Activated CD4-positive, alpha-beta T cell treated with anti-CD3 and anti-CD28 coated beads for 4 hours (primary cell): ENCODE measurements at places on chromosomes 5 and 9.

DNA sequence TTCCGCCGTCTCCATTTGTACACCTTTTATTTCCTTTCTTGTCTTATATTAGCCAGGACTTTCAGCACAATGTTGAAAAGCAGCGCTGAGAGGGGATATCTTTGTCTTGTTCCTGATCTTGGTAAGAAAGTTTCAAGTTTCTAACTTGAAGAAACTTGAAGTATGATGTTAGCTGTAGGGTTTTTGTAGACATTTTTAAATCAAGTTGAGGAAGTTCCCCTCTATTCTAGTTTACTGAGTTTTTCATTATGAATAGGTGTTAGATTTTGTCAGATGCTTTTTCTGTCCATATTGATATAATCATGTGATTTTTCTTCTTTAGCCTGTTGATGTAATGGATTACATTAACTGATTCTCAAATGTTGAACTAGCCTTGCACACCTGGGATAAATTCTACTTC lies 425.7 kb downstream of the PIK3R1 start:
- DNase-seq, result no peak

DNA sequence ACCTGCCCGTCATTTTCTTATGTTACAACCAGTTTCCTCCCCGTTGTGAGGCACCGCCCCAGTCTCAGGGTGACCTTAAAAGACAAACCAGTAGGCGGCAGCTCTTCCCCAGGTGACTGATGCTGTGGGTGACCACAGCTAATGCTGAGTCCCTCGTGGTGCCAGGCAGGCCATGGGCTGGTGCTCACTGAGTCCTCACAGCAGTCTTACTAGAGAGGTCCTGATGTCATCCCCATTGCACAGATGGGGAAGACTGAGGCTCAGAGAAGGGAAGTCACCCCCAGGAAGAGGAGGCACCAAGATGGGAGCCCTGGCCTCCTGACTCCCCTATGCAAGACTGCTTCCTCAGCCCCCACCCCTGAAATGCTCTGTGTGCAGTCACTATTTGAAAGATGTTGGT lies 978 bp downstream of the CFAP157 start:
- DNase-seq, result peak; percentile 46

DNA sequence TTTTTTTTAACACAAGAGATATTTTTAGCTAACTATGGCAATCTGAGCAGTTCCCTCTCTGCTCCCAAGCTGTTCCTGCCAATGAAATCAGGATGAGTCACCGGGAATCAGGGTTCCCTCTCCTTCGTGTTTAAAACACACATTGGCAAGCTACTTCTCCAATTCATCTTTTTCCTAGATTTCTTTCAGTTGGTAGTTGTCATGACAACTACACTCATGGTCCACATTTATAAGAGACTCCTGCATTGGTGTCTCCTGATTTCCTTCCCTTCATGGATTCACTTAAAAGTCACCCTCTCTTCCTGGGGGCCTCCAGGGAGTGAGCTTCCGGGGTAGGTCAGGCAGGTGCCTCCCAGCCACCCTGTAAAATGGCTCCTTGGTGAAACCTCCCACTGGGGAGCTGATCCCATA lies 72.3 kb upstream of the NIPAL4 start:
- DNase-seq, result no peak

DNA sequence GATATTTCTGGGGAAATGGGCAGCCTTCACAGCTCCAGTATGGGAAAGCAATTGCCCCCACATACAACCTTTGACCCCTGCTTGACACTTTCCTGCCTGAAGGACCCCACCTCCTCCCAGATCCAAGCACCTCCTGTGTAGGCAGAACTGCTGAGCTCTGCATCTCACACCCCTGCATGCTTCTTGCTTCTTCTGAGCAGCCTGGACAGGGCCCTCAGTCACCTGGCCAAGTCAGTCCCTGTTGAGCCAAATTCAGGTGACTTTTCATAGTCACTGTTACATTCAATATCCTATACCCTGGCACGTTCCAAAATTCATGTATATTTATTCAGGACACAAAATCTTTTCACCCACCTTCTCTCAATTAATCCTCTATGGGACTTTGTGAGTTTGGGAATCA lies 30.4 kb upstream of the CTSL start:
- no peak for DNase-seq

DNA sequence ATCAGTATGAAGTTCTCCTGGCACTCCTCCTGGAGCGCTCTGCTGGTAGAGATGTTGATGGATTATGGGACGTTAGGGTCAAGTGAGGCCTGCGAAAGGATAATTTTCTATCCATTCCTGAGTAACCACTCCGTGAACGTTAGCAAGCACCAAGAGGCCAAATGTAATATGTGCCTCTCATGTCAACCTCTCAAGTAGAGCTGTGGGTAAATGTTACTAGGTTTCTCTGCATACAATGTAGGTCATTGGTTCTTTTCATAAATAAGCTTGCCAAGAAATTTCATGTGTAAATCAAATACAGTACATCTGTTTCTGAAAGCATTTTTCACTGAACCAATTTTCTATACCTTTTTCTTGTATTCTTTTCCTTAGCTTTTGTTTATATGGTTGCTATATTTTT lies 126.3 kb downstream of the KDM4C start:
- no peak for DNase-seq

DNA sequence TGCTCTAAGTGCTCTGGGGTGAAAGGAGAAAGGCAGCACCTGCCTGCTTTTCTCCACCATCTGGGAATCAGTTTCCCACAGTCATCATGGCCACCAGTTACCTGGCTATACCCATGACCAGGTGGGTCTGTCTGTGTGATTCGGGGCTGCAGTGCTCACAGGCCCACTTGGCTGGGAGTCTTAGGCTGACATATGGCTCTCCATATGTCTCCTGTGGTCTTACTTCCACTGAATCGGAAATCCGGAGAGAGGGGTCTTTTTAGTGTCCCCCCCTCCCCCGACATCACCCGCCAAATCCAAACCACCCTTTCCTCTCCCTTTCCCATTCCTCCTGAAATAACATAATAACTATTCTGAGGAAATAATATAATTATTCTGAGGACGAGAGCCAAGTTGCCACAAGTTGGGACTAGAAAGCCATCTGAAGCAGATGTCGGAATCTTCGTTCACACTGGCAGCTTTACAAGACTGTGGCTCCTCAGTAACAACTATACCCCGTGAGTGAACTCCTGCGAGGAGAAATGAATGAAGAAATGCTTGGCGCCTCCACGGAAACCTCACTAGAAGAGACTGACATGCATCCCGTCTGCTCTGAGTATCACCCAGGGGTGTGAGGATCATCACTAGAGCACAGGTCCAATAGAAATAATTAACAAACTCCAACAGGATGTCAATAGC lies 143.4 kb downstream of the MYO10 start:
- DNase-seq, result no peak

DNA sequence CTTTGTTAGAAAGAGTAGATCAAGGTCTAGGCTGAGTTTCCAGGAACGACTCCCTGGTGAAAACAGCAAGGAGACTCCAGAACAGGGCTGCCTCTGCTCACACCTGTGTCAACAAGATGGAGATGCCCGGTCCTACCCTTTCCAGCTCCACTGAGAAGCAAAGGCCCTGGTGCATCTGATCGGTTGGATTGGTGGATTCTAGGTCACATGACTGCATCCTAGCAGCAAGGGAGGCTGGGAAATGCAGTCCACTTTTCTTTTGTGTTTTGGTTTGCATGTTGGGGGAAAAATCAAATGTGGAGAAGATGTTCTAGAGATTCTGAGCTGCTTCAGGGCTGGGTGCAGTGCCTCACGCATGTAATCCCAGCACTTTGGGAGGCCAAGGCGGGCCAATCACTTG lies 82.0 kb upstream of the TRIO start:
- no peak for DNase-seq

- no peak for DNase-seq
These were observed 241.6 kb upstream of the RORB start for GRCh38 chr9:74255489-74255984.

DNA sequence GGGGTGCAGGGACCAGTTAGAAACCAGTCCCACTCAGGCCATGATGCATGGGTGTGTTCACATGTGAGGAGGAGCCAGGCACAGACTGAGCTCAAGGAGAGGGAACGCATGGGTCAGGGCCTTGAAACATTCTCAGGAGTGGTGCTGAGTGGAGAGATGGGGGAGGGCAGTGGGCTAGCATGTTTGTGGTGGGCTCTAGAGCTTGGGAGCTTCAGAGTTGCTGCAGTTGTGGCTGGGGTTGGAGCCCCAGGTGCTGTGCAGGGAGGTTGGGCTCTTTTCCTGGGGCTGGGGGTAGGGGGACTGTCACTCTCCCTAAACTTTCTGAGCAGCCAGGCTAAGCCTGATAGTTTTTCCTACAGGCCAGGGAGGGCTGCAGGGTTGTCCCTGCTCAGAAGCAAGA lies 95.4 kb downstream of the DAB2IP start:
- no peak for DNase-seq

DNA sequence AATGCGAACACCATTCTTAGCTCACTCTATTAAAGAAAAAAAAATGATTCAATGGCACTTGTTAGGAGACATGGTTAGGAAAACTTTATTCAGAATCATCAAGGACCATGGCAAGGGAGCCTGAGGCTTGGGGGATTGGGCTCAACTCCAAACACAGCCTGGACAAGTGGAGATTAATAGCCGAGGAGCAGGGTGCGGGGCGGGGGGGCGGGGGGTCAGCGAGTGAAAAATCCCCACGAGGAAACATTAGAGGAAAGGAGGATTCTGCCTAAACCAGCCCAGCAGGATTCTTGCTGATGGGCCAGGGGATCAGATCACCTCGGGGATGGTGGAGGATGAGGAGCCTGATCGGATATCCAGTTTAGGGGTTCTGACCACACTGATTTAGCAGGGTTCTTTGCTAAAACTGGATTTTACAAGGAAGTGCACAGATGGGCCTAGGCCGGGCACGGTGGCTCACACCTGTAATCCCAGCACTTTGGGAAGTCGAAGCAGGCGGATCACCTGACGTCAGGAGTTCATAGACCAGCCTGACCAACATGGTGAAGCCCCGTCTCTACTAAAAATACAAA lies 24.4 kb upstream of the FIBCD1 start:
- DNase-seq, result no peak

- DNase-seq, result no peak
These were observed 481.0 kb upstream of the RGMB start for GRCh38 chr5:98292496-98292895.

GRCh38 chr9:33776578-33776977 lies 18.8 kb upstream of the PRSS3 start:
- no peak for DNase-seq

DNA sequence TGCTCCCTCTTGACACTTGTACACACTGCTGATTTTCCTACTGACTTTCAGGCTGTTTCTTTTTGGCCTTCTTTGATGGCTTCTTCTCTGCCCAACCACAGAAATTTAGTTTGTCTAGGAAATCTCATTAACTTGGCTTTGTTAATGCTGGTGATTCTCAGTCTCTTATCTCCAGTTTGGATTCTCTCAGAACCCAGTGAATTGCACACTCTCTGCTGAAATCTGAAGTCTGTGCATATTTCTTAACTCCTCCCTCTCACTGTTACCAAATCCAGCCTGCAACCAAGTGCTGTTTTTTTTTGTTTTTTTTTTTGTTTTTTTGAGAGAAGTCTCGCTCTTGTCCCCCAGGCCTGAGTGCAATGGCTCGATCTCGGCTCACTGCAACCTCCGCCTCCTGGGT lies 117.2 kb downstream of the CDC42SE2 start:
- DNase-seq, result no peak

GRCh38 chr5:15683332-15683731 lies 183.4 kb downstream of the FBXL7 start:
- DNase-seq, result no peak

GRCh38 chr5:172788771-172789686 lies 18.0 kb upstream of the DUSP1 start:
- no peak for DNase-seq

GRCh38 chr9:70746760-70747159 lies 332.3 kb upstream of the KLF9 start:
- no peak for DNase-seq

- DNase-seq, result no peak
These were observed 222.7 kb downstream of the PDZD2 start for GRCh38 chr5:31861601-31862000.
